ENCODE measurements at places on chromosomes 1 and 21.
A peak's percentile ranks its signal among the peaks of the same experiment; 100 is the strongest.

- no peak for DNase-seq
These were observed 48.7 kb upstream of the PLXNA2 start for GRCh38 chr1:208292908-208293307.

- peak; percentile 29 for DNase-seq
These were observed 58.9 kb upstream of the TLR5 start for GRCh38 chr1:223201967-223202366.

GRCh38 chr1:63319046-63320021 is 3.0 kb upstream of the FOXD3 start:
- no peak for DNase-seq

GRCh38 chr1:246809473-246809872 is 85.3 kb downstream of the SCCPDH start:
- DNase-seq = no peak

- DNase-seq = no peak
These were observed 22.5 kb downstream of the SNAP47 start for GRCh38 chr1:227757781-227758180.

GRCh38 chr21:27240839-27241238 is 274.0 kb upstream of the ADAMTS5 start:
- DNase-seq = no peak

DNA sequence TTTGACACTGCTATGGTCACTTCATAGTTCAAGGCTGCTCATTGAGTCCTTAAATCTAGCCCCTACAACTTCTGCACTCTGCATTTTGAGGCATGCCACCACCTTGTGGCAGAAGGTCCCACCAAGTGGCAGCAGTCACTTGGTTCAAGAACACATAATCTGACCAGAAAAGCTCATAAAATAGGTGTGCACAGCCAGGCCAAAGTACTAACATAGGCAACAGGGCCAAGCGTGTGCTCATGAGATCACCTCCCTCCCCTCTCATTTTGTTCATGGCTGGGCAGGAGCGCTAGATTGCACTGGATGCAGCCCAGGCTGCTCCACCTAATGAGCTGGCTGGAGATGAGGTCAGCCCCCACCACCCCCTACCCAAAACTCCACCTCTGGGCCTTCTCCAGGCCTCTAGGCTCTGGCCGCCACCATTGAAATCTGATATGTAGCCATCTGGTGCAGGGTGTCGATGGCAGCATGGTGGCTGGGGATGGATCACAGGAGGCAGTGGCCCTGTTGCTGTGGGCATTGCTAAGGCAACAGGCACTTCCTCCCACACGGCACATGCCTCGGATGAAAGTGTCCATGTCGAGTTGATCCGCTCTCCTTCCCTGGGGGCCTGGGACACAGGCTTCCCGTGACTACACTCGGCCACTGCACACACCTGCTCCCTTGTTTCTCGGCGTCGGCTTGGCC is 193.2 kb downstream of the TRABD2B start:
- DNase-seq = peak; percentile 61

GRCh38 chr1:55070293-55071164 is 31.2 kb downstream of the PCSK9 start:
- DNase-seq = no peak

- DNase-seq = peak; percentile 92
These were observed 391.5 kb downstream of the NTNG1 start for GRCh38 chr1:107532318-107532717.

DNA sequence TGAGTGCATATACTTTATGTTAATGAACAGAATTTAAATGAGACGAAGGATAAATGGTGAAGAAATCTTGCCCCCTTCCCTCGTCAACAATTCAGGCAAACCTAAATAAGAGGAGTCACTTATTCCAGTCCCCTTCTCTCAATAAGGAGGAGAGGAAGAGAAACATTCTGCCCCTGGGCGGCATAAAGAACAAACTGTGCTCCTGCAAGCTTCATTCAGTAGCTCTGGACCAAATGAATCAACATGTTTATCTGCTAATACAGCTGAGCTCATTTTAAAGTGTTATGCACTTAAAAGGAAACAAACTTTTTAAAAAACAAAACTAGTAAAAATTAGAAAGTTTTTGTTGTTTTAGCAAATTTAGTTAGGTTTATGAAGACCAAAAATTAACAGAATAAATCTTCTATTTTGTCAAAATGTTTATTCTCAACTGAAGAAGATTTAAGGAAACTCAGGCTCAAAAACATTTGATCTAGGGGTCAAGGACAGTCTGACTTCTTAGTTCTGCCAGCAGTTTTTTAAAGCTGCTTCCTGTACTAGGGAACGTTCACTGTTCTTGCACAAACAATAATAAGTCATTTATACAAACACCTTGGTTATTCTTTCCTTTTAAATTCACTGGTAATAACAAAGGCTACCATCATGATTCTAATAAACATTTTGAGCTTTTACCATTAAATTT is 58.3 kb downstream of the AKT3 start:
- DNase-seq = no peak

DNA sequence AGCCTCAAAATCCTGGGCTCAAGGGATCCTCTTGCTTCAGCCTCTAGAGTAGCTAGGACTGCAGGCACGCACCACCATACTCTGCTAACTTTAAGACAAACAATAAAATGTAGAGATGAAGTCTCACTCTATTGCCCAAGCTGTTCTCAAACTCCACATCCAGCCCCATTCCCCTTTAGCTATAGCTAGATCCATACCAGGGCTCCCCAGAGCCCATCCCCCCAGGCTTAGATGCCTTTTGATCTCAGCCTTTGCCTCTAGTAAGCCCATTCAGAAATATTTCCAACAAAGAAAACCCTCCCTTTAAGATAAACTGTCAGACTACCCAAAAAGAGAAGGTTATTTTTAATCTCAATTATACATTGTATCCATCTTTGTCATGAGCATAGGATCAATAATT is 325.4 kb downstream of the CHRM3 start:
- DNase-seq = no peak

- DNase-seq = no peak
These were observed 389.7 kb downstream of the OMA1 start for GRCh38 chr1:58156831-58157230.

- no peak for DNase-seq
These were observed 87.3 kb downstream of the CASZ1 start for GRCh38 chr1:10709165-10709564.

- DNase-seq = no peak
These were observed 9.8 kb upstream of the PHTF1 start for GRCh38 chr1:113768916-113769600.

- no peak for DNase-seq
These were observed 294.7 kb downstream of the SIPA1L2 start for GRCh38 chr1:232335261-232335660.

DNA sequence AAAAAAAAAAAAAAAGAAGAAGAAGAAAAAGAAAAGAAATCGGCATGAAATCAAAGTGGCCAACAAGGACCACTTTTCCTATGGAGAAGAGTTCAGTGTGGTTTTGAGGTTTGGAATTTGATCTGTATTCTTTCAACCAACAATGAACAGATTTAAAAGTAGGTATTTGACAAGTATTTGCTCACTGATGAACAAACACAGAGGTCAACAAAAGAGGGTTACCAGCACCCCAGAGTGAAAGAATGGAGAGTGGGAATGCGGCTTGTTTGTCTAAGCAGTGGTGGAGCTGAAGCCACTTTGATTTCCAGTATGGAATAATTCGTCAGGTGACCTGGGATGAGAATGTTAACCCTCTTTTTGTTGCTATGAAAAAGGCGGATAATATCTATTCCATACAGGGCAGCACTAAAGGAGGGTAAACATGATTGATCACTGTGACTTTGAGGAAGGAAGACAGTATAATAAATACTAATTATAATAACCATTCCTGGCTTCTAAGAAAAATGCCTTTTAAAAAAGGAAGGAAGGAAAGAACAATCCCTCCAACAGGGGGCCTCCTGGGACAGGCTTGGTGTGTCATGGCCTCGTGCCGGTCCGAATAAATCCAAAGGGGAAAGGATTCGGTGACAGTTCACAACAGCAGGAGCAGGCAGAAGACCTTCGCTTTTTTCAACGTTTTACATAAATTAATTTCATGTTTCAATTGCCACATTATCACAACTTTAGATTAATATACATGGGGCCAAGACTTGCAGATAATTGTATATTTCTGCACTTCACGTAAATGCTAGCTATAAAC is 37.2 kb upstream of the SIM2 start:
- peak; percentile 31 for DNase-seq

GRCh38 chr1:5579966-5580365 is 412.3 kb downstream of the NPHP4 start:
- no peak for DNase-seq

GRCh38 chr1:50047916-50048694 is 24.4 kb upstream of the AGBL4 start:
- peak; percentile 93 for DNase-seq

DNA sequence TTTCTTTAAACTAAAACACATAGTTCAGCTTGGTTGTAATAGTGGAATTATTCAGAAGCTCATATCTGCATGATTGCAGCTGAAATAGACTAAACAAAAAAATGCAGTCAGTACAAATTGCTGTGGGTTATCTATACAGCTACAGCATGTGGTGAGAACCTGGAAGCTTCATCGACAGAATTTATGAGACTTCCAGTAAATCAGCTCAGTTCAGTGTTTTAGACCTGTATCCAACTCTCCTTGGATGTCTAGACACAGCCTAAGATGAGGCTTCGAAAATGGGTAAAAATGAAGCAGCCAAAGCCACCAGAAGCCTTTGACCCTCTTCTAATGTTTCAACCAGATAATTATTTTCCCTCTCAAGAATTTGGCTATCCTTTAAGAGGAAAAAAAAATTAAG is 127.1 kb upstream of the C1orf105 start:
- DNase-seq = no peak

DNA sequence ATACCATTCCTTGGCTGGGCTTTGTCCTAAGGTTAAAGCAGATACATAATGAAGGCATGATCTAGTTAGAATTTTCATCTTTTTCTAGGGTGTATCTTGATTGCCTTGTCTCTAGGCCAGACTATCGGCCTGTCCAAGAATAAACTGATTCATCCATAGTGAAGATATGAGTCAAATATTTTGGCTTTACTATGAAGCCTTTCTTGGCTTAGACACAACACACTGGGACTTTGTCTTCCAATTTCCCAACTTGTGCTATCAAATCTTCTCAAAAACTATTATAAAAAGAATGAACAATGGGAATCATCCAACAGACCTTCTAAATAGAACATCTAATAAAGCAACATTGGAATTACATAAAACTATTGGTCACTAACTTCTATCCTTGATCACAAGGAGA is 64.8 kb downstream of the WARS2 start:
- no peak for DNase-seq

DNA sequence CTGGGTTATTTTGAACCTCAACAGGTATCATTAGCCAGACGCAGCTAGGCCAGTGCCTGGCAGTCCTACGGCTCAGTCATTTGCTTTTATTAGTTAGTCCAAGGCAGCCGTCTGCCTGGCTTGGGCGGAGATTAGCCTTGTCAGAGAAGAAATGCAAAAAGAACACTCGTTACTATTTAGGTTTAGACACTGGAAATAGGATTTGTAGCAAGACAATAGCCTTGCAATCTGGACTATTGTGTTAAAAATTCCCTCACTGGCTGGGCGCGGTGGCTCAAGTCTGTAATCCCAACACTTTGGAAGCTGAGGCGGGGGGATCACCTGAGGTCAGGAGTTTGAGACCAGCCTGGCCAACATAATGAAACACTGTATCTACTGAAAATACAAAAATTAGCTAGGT is 11.0 kb upstream of the PRKCZ start:
- DNase-seq = no peak

- no peak for DNase-seq
These were observed 31.7 kb upstream of the CLDN14 start for GRCh38 chr21:36511484-36512220.

DNA sequence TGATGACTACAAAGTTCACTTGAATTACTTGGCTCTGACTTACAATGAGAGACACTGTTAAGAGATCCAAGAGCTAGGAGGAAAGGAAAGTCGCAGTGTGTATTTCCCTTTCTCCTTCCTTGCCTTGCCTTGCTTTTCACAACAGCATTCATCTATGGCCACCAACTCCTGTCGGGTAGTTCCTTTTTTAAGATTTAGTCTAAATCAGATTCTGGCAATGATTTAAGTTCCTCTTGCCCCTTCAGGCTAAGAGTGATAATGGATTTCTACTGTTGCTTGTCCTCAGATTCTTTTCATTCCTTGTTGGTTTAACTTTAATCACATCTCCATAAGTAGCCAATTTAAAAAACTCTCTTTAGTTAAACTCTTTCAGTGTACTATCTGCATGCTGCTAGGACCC is 91.9 kb downstream of the GTF2B start:
- DNase-seq = no peak

DNA sequence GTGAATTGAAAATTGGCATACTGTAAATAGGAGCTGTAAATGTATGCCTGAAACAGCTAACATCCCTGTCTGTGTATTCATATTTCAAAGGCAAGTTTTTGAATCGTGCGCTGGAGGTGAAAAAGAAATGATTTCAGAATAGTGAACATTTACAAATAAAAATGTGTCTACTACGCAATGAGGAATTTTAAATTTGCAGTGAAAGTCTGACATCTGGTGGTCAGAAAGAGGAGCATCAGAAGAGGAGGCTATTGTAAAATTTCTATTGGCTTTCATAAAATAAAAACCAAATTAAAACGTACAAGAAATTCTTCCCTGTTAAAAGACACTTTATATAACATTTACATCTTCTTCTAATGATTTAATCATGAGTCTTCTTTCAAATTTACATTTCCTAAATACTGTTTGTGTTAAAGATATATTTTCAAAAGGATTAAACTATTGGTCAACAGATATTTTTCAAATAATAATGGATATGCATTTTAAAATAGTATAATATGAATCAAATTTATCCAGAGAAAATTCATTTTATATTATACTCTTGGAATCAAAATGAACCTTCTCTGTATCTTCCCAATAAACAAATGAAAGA is 113.7 kb upstream of the RRP15 start:
- peak; percentile 77 for DNase-seq

DNA sequence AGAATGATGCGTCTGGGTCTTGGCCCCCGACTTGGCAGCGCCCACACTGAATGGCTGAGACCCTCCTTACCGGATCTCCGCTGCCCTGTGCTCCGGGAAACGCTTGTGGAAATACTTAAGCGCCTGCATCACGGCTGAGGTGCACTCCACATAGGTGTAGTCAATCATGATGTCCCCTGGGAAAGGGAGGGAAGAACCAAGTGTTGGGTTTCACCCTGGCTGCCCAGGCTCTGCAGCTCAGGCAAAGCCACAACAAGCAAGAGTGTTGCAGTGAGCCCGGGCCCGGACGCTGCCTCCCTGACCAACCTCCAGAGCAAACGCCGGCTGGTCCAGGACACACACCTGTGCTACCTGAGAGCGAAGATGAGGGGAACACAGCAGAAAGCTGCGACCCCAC is 21.5 kb upstream of the SPATC1L start:
- DNase-seq = no peak

DNA sequence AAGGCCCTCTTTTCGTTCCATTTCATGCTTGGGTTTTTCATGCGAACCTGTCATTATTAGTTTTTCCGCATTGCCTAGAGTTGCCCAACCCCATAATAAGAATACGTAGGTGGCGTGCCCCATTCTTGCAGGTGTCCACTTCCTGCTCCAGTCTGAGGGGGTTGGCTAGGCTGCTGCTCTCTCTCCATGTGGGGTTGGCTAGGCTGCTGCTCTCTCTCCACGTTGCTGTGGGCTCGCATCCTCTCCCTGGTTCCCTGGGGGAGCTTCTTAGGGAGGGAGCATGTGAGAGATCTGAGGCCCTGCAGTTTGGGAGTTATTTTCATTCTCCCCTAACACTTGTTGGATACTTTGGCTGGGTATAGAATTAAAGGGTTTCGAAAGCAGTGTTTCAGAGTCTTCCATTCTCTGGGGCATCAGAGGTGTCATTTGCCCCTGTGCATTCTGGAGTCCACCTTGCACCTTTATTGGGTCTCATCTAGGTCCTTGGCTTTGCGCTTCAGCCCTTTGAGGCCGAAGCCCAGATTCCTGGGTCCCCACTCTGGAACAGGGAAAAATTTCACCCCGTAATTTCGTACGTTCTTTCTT is 8.6 kb downstream of the C1orf35 start:
- DNase-seq = no peak
